Aorta (tissue), 5 donors: ENCODE measurements at places on chromosomes 1 and 21. TPM values are rescaled to one million over a fixed set of nuclear protein-coding genes. Genes with fewer than 3 reads are reported as not detected.
A peak's percentile ranks its signal among the peaks of the same experiment; 100 is the strongest.

- no peaks in the 10 kb centered on the region for H3K27me3 ChIP-seq
- peak overlapping the region; percentile 96 for H3K27ac ChIP-seq
- H3K36me3 ChIP-seq, result no peaks in the 10 kb centered on the region
- no peak overlapping the region for H3K4me3 ChIP-seq
- DNase-seq, result no peak
- peaks cover 3% of the 10 kb centered on the region for H3K4me1 ChIP-seq
These were observed 74.1 kb downstream of the CD46 start for GRCh38 chr1:207825719-207826556.

DNA sequence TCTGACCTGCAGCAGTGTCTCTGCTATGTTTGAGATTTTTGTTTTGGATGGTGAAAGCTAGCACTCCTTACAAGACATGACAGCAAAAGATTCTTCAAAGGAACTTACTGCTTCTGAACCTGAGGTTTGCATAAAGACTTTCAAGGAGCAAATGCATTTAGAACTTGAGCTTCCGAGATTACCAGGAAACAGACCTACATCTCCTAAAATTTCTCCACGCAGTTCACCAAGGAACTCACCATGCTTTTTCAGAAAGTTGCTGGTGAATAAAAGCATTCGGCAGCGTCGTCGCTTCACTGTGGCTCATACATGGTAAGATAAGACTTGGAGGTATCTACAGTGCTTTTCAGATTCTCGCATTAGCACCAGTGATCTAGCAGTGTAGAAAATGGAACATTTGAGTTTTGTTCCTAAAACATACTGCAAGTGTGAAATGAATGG is 200.2 kb downstream of the PDE4B start:
- H3K27me3 ChIP-seq, result no peaks in the 10 kb centered on the region
- H3K27ac ChIP-seq, result no peak overlapping the region
- no peaks in the 10 kb centered on the region for H3K36me3 ChIP-seq

DNA sequence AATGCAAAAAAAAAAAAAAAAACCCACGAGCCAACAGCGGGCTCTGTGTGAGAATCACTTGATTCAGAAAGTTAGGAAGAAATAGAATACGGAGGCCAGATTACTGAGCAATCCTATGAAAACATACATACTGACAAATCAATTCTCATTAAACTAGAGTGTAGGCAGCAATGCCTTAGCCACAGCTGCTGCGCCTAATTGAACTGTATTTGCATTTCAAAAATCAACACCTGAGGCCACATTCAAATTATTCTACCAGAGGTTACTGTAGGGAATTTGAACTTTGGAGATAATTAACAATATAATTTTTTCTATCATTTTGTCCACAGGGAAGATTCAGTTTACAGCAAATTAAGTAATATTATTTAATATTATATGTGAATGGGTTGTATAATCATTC is 138.4 kb upstream of the PLD5 start:
- no peaks in the 10 kb centered on the region for H3K27me3 ChIP-seq
- no peak for DNase-seq
- no peaks in the 10 kb centered on the region for H3K4me1 ChIP-seq
- no peak overlapping the region for H3K4me3 ChIP-seq

GRCh38 chr1:73029571-73029970 is 747.2 kb upstream of the NEGR1 start:
- no peaks in the 10 kb centered on the region for H3K4me1 ChIP-seq
- no peak overlapping the region for H3K27ac ChIP-seq
- H3K4me3 ChIP-seq, result no peak overlapping the region
- no peak for DNase-seq
- no peaks in the 10 kb centered on the region for H3K36me3 ChIP-seq

DNA sequence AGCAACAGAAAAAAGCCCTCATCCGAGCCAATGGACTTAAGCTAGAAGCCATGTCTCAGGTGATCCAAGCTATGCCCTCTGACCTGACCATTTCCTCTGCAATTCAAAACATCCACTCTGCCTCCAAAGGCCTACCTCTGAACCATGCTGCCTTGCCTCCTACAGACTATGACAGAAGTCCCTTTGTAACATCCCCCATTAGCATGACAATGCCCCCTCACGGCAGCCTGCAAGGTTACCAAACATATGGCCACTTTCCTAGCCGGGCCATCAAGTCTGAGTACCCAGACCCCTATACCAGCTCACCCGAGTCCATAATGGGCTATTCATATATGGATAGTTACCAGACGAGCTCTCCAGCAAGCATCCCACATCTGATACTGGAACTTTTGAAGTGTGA is 20.7 kb downstream of the NR5A2 start:
- H3K4me1 ChIP-seq, result no peaks in the 10 kb centered on the region
- no peak overlapping the region for H3K4me3 ChIP-seq
- H3K27me3 ChIP-seq, result no peaks in the 10 kb centered on the region
- no peaks in the 10 kb centered on the region for H3K36me3 ChIP-seq
- DNase-seq, result no peak

DNA sequence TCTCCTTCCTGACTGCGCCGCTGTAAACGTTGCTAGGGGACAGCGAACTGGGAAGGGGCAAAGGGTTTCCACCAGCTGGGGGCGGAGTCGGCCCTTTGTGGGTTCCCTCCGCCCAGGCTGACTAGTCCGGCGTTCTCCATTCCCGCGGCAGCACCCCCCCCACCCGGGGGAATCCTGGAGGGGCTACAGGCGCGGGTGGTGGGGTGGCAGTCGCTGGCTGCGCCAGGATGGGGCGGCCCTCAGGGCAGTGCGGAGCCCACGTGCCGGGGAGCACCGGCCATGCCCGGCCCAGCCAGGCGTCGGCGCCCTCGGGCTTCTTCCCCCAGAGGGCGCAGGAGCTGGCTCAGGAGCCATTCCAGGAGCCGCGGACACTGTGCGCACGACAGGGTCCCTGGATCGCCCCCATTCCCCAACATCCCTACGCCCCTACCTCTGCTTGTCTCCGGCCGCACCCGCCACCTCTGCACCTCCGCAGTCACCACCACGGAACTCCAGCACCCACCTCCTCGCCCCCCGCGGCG is 476 bp downstream of the BATF3 start:
- no peaks in the 10 kb centered on the region for H3K36me3 ChIP-seq
- H3K27ac ChIP-seq, result no peak overlapping the region
- no peaks in the 10 kb centered on the region for H3K27me3 ChIP-seq
- peak overlapping the region; percentile 71 for H3K4me3 ChIP-seq

DNA sequence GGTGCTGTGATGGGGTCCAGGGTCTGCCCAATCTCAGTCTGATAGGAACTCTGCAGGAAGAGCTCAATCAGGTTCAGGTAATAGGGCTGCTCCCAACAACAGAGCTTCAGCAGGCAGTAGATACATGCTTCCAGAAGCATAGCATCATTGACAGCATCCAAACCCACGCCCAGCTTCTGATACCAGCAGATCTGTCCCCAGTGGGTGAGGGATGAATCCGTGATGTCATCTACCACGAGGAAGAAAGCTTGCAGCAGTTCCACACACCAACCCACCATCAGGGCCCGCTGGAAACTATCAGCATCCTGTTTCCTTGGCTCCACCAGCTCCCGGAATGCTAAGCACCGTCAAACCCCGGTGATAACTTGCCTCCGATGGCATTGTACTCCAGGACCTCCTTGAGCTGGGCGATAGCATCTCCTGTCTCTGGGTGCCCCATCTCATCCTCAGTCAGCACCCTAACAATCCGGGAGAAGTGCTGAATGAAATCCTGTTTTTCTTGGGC is 14.7 kb downstream of the NEK2 start:
- no peaks in the 10 kb centered on the region for H3K36me3 ChIP-seq
- no peak overlapping the region for H3K27ac ChIP-seq
- no peaks in the 10 kb centered on the region for H3K27me3 ChIP-seq
- no peaks in the 10 kb centered on the region for H3K4me1 ChIP-seq

GRCh38 chr1:115545791-115546733 is 95.7 kb upstream of the VANGL1 start:
- H3K4me3 ChIP-seq, result no peak overlapping the region
- no peaks in the 10 kb centered on the region for H3K4me1 ChIP-seq
- no peaks in the 10 kb centered on the region for H3K27me3 ChIP-seq
- DNase-seq, result peak; percentile 54
- no peak overlapping the region for H3K27ac ChIP-seq

The RUNX3 gene
- 4.4 TPM for total RNA-seq

The HUNK gene
- total RNA-seq, result 5.2 TPM

The TMEM51 gene
- total RNA-seq, result 5.1 TPM

The LCE6A gene
- not detected for total RNA-seq
